ENCODE measurements at places on chromosomes 2 and 18.

GRCh38 chr18:74081966-74082741, 65.5 kb downstream of the FBXO15 start:
- peak; percentile 4 for DNase-seq

GRCh38 chr2:201754717-201755415, 25.9 kb downstream of the ALS2 start:
- DNase-seq, result no peak

DNA sequence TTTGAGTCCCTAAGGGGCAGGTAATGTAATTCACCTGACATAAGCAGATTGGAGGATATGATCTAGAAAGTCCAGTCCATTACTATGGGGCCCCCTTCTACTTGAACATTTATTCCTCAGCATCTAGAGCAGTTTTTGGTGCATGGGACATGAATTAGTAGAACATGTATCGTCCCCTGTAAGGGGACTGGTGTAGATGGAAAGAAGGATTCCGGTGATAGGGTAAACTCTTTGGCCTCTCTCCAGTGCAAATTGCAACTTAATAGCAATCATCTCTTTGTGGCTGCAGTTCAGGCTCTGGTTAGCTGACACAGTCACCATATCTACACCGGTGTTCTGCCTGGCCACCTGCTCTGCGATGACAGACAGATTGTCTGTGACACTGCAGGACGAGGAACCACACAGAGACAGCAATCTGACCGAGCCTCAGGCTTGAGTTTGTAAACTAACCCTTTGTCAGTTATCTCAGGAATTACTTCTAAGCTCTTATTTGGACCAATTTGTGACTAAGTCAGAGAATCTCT, 6.4 kb upstream of the SLC8A1 start:
- no peak for DNase-seq

GRCh38 chr2:53234548-53234903, 533.1 kb upstream of the CHAC2 start:
- DNase-seq, result no peak

GRCh38 chr2:163077241-163077640, 238.7 kb upstream of the KCNH7 start:
- DNase-seq, result no peak

DNA sequence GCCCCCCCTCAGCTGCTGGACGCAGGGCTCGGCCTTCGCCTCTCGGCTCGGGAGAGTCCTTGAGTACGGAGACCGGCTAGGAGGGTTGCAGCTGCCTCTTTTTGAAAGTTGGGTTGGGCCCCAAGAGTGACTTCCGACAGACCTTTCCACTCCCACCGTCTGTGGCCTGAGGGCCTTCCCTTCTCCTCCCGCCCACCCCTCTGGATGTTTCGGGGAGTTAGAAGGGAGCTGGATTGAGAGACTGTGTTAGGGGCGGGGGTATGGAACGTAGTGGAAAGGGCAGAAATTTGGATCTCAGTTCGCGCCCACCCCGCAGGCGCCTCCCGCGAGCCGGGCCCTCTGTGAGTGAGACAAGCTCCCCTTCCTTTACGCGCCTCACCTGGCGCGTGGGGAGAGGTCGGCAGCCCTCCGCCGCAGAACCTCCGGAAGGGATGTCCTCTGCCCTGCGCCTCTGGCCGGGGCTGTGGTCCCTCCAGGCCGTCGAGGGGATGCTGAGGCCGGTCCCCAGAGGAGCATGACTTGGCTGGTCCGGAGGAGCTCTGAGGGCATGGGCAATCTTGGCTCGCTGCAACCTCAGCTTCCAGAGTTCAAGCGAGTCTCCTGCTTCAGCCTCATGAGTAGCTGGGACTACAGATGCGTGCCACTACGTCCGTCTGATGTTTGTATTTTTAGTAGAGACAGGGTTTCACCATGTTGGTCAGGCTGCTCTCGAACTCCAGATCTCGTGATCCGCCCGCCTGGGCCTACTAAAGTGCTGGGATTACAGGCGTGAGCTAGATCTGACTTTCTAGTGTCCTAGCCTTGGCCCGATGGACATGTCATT, 15.9 kb downstream of the C2orf74 start:
- DNase-seq, result no peak

DNA sequence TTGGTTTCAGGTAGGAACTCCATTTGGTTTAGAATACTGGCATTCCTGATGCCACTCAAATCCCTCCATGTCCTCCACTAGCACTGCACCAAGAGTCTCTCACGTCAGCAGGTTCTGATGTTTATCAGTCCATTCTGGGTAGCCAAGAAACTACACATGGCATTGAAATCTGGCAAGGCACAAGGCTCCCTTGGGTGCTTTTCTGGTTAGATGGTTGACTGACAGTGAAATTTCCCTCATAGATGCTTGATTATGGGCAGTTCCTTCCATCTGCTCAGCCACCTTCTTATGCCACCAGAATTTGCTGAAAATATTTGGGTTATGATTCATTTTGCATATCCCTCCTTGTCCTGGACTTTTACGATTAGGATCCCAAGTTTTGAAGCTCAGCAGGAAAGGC, 32.6 kb downstream of the EDAR start:
- DNase-seq, result no peak

- DNase-seq, result no peak
Observed at GRCh38 chr2:2586931-2587330, 255.9 kb upstream of the MYT1L start.

DNA sequence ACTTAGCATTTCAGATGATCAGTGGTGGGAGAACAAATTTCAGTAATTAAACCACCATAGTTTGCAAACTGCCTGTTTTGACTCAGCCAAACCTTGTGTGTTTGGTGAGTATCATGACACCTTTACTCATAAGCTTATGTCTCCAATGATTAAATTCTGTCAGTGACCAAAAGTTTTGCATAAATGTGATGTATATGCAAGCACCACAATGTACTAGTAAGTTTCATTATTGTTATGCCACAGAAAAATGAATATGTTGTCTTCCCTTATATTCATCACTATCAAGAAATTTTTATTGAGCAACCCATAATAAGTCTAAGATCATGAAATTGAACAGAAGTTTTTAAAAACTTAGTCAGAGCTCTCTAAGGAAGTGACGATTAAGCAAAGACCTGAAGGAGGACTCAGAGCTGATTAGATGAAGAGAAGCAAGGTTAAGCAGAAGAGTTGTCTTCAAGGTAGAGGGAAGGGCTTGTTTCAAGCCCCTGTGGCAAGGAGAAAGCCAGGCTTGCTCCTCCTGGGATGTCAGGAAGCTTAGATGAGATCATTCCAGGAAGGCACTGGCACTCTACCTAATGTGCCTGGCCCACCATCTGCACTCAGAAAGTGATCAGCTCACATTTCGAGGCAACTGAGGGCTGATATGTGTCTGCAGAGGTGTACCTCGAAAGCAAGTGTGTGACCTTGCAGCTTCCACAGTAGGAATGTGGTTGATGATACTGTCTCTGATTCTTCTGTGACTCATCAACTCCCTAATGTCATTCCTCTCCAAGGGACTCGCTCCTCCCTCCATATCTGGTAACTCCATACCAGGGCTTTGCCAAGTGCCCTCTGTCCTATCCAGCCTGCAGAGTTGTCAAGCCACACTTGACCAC, 54.7 kb downstream of the KCTD18 start:
- DNase-seq, result no peak

GRCh38 chr18:31246460-31246859, 71.5 kb upstream of the DSG1 start:
- DNase-seq, result no peak

GRCh38 chr2:108905906-108906305, 83.1 kb downstream of the EDAR start:
- no peak for DNase-seq

DNA sequence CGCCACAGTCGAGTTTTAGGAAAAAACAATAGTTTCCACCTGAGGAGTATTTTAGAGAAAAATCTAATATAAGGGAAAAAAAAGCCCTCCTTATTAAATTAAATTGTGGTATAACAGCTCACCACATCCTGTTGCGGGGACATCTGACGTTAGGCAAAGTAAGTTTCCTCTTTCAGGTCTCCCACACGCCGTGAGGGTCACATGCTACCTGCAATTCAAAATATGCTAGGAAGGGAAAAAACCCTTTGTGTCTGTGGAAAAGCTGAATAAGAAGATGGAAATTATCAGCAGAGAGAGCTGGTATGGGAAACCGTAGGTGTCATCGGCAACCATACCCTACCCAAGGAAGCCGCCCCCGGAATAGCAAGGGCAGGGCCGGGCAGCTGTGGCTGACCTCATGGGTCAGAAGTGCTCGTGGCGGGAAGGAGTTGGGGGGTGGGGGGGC, 128.0 kb downstream of the NFATC1 start:
- no peak for DNase-seq

GRCh38 chr2:20728114-20728758, 61.3 kb downstream of the GDF7 start:
- no peak for DNase-seq

GRCh38 chr2:64284751-64285150, 140.5 kb upstream of the PELI1 start:
- DNase-seq, result no peak

- DNase-seq, result no peak
Observed at GRCh38 chr2:169877398-169877797, 50.1 kb downstream of the UBR3 start.

GRCh38 chr18:23131693-23132319, 3.5 kb upstream of the CABLES1 start:
- DNase-seq, result peak; percentile 20

DNA sequence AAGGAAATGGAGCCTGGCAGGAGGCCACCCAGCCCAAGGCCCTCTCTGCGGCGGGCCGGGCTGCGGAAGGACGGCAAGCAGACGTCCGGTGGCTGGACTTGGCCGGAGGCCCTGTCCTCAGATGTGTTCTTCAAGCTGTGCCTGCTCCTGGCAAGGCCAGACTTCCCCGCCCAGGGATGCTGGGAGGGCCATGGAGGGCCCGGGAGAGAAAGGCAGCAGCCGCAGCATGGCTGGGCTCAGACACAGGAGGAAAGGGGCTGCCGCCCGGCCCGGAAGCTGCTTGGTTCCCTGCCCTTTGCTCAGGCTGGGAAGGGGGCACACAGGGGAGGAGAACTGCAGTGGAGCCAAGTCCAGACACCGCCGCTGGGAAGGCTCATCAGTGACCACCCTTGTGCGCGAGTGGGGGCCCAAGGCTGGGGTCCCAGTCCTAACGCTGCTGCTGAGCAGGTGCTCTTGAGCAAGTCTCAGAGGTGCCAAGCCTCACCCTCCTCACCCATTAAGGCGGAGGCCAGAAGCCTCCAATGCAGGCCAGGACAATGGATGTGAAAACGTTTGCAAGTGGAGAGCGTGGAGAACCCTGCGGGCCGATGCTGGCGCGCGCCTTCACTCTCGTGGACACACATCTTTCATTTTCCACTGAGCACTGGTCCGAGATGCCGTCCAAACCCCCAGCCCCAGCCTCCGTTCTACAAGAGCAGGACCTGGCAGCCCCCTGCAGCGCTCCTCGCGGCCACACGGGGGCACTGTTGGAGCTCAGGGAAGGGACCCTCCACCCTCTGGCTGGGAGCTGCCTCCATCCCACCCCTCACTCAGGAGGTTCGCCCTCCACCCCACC, 7.9 kb downstream of the CROCC2 start:
- no peak for DNase-seq

DNA sequence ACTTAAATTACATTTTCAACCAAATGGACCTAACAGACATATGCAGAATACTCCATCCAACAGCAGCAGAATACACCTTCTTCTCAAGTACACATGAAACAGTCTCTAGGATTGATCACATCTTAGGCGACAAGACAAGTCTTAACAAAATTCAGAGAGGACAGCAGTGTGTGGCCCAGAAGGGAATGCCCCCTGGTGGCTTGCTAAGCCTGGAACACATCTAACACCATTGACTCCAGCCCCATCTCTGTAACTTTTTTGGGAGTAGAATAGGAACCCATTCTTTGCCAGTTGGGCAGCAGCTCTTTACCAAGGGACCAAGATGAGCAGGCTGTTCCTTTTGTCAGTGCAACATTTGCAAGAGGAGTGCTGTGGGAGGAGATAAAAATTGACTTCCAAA, 249.9 kb downstream of the PLCL1 start:
- DNase-seq, result no peak

DNA sequence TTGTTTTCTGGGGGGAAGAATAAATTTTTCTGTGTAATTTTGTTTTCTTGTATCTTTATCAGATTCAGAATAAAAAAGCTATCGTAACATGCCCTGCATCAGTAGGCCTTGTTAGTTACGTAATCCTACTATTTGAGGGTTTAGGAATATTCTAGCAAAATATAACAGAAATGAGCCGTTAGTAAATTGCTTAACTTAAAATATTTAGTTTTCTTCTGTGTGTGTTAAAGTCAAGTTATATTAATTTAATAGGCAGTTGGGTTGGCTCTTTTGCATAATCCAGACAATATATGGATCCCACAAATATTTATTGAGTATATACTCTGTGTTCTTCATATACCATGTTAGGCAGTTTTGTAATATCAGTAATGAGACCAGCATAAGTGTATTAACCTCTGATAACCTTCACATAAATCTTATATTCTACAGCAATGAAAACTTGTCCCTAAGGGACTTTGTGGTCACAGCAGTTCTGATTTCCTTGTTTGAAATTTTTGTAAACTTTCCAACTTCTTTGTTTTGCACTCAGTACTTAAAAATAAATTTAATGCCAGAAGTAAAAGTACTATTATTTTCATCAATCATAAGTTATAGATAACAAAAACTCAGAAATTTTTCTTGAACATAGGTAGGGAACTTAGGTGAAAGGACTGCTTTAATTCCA, 151.9 kb downstream of the FMNL2 start:
- DNase-seq, result no peak

All from BJ (cell line).